ENCODE measurements at places on chromosomes 5 and 9. TPM values are rescaled to one million over a fixed set of nuclear protein-coding genes. Genes with fewer than 3 reads are reported as not detected.

DNA sequence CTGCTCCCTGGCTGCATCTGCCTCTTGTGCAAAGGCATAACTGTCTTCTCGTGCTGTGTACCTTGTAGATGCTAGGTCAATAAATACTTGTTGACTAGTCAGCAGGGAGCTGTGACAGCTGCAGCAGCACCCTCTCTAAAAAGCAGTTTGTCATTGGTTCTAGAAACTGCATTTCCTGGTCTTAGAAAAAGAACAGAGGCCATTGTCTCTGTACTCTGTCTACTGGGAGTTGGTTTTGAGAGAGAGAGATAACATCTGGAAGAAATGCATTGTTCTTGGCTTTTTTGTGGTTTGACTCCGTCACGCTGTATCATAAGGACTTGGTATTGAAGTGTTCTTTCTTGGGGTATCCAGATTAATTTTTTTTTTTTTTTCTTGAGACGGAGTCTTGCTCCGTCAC, 32.3 kb downstream of the SH3GLB2 start:
- DNase-seq = peak; percentile 16

DNA sequence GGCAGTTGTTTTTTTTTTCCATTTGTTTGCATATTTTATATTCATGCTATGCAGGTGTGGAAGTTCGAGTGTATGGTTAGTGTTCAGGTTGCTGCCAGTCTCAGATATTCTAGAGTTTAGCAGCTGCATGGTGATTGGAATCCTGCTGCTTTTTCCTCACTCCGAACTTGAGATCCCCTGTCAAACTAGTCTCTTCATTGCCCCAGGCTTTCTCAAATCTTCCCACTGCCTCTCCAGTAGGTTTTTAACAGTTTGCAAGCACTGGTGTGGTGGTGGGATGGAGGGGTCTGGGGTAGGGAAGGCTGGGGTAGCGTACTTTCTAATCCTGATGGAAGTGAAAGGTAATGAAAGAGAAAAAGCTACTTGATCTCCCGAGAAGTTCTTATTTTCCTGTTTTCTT, 112.9 kb downstream of the CHSY3 start:
- DNase-seq = no peak

- DNase-seq = no peak
Measured at GRCh38 chr5:126920291-126920690, 110.1 kb downstream of the MARCHF3 start.

DNA sequence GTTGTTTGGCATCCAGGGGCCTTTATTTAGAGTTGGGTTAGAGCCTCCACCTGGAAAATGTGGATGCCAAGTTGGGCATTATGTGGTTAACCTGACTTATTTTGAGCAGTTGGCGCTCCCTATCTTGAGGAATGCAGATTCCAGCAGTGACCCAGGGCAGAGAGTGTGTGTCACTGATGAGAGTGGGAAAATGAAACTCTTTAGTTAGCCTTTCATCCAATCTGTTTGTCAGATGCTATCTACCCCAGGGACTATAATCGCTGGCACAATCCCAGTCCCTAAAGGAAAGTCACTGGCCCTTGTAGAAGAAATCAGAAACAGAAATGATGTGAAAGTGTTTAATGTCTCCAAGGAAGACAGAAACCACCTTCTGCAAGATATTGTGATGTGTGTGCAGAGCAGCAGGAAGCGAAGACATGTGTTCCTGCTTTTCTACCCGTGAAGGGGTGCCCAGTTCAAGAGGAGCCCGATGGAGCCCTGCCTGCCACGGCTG, 10.2 kb upstream of the STING1 start:
- no peak for DNase-seq

- no peak for DNase-seq
Measured at GRCh38 chr9:131366761-131367401, 27.0 kb upstream of the PRRC2B start.

GRCh38 chr5:134026521-134027287, 21.9 kb upstream of the VDAC1 start:
- DNase-seq = no peak

DNA sequence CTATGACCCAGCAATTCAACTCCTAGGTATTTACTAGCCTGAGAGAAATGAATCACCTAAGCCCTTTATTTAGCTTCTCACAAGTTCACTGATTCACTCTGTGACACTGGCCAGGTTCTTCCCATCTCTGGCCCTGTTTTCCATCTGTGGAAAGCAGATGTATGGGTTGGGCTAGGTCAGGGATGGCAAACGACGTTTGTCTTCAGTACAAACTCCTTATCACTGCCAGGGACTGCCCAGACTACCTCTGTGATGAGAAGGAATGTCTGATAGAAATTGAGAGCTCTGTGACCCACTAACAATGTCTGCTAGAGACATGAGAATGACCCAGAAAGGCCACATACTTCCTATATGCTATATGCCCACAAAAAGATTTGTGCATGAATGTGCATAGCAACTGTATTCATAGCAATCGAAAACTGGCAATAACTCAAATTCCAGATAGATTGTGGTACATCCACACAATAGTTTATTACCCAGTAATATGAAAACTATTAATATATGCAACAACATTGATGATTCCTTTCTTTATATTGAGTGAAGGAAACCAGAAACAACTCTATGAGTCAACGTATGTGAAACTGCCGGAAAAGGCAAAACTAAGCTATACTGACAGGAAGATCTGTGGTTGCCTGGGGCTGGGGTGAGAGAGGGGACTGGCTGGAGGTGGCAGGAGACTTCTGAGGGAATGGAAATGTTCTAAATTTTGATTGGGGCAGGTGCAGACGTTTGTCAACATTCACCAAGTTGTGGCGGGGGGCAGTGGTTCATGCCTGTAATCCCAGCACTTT, 32.0 kb upstream of the ADAM19 start:
- no peak for DNase-seq

GRCh38 chr9:105270711-105271110, 26.3 kb downstream of the SLC44A1 start:
- DNase-seq = no peak

DNA sequence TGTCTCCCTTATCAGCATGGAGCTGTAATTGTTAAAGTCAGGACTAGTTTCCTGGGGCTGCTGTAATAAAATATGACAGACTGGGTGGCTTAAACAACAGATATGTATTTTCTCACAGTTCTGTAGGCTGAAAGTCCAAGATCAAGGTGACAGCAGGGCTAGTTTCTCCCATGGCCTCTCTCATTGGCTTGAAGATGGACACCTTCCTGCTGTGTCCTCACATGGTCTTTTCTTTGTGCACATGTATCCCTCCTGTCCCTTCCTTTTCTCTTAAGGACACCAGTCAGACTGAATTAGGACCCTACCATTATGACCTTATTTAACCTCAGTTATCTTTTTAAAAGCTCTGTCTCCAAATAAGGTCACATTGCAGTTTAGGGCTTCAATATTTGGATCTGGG, 700.5 kb upstream of the MEF2C start:
- no peak for DNase-seq

GRCh38 chr5:14263113-14263512, 120.0 kb downstream of the TRIO start:
- no peak for DNase-seq

DNA sequence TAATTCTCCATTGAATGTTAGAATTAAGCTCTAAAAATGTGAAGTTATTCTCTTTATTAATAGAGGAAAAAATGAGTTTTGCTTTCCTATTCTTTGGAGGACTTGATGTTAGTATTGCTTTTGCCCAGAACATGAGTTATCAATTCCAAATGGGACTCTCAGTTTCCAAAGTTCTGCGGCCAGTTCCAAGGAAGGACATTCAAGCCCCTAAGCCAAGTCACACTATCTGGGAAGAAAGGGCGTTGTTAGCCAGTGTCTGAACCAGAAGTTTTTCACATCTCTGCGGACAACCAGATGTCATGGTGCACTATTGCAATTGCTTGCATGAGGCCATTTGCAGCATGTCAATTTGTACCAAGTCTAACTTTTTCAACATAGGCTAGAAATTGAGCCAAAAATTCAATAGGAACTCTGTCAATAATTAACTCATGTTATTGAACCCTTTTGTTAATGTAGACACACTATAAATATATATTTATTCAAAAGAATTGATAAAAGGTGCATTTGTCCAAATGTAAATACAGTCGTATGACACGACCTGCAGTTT, 183.3 kb upstream of the PIK3R1 start:
- no peak for DNase-seq

GRCh38 chr5:9126490-9126889, 419.4 kb downstream of the SEMA5A start:
- no peak for DNase-seq

DNA sequence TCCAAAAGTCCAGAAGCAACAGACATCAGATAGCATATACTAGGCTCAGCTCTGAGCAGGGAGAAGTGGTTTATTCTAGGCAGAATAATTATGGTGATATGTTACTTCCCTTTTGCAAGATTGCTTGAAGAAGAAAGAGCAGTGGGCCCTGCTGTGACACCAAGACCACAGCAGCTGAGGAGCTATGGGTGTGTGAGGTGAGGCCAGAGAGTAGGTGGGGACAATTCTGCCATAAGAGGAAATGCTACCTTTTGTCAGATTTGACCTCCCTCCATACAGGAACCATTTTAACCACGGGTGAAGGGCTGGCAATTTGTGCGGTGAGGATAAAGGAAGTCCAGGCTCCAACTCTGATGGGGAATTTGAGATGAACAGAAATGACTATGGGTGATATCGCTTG, 51.3 kb downstream of the TNFSF15 start:
- no peak for DNase-seq

DNA sequence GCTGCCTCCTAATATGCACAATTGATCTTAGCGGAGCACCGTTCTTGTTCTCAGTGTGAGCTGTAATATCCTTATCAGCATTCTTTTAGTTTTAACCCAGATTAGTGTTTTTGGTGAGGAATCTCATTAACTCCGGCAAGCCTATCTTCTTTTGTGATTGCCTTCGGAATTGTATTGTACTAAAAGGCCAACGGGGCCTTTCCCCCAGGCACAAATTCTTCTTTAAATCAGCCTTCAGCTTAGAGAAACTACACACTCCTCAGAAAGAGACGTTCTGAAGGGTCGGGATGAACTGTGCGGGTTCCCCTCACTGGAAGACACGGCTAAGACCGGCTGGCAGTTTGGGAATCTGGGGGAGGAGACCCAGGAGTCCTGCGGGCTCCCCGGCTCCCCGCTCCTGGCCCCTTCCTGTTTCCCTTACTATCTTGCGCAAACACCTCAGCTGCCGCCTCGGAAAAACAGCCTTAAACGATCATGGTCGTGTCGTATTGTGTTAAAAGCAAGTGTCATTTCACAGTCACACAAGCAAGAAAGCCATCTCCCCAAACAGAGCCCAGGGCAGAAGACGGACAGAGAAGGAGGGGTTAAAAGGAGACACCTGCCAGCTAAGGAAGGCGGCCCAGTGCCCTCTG, 353.1 kb upstream of the IRX2 start:
- DNase-seq = no peak

DNA sequence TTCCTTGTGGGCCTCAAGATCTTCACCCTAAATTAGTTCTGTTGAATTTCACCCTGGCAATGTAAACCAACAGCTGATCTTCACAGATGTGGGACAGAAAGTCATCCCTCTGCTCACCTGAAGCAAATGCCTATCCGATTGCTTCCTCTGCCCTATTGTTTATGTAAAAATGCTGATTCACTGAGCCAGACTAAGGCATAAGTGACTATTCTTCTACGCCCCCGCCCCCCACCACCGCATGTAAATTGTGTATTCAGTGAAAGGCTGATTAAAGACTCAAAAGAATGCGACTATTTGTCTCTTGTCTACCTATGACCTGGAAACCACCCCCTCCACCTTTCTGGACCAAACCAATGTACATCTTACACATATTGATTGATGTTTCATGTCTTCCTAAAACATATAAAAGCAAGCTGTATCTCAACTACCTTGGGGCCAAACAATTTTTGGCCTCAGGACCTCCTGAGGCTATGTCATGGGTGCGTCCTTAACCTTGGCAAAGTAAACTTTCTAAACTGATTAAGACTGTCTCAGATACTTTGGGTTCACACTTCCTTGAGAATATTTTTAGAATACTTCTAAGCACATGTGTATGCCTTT, 129.7 kb upstream of the BOD1 start:
- peak; percentile 13 for DNase-seq

- DNase-seq = no peak
Measured at GRCh38 chr9:573691-574410, 267.6 kb upstream of the DMRT1 start.

DNA sequence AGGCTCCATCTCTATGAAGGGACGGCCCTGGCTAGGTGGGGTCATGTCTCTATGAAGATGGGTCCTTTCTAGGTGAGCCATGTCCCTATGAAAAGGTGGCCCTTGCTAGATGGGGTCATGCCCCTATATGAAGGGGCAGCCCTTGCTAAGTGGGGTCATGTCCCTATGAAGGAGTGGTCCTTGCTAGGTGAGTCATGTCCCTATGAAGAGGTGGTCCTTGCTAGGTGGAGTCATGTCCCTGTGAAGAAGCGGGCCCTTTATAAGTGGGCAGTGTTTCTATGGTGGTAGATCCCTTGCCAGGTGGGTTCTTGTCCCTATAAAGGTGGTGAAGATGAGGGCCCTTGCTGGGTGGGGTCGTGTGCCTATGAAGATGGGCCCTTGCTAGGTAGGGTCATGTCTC, 283.0 kb upstream of the IRX2 start:
- no peak for DNase-seq

DNA sequence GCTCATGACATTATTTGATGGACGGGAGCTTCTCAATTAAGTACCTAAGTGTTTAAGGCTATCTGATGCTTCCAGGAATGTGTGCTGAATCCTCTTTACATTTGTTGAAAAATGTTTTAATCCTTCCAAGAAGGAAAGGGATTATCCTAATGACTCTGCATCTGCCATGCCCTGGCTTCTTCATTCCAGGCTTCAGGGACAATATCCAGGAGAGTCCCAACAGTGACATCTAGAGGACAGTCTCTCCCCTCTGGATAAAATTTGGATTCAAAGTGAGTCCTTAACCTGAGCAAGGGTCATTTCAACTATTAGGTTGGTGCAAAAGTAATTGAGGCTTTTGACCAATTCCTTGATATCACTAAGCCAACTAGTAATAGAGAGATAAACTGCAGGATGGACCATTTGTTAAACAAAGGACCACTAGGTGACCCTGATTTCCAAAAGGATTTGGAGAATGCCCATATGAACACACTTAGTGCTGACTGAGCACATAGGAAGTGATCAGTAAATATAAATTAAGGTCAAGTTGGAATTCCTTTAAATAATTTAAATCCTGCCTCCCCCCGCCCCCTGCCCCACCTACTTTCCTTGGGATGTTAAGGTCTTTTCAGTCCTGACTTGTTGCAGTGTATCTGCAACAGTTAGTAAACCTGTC, 19.1 kb downstream of the TNFSF8 start:
- DNase-seq = no peak

GRCh38 chr5:140224658-140225057, 49.7 kb downstream of the CYSTM1 start:
- DNase-seq = no peak

- peak; percentile 91 for DNase-seq
Measured at GRCh38 chr5:132225165-132226032, 2.3 kb downstream of the P4HA2 start.

GRCh38 chr9:82410866-82411265, 422.3 kb downstream of the SPATA31D1 start:
- no peak for DNase-seq

- no peak for DNase-seq
Measured at GRCh38 chr5:2507611-2508010, 243.9 kb downstream of the IRX2 start.

Gene TMEM252
- not detected for total RNA-seq

Gene FLT4
- 29.6 TPM for total RNA-seq

Gene BHMT
- total RNA-seq = 0.28 TPM

Gene LIX1
- total RNA-seq = not detected

Gene CCNI2
- total RNA-seq = not detected

Gene C9orf152
- not detected for total RNA-seq

Gene CDC25C
- total RNA-seq = not detected

Gene GNA14
- total RNA-seq = 6.0 TPM

Gene MEIKIN
- 1.4 TPM for total RNA-seq

Gene ZNF608
- total RNA-seq = 11.9 TPM

Gene F2RL1
- 1.1 TPM for total RNA-seq

Gene AGGF1
- 16.0 TPM for total RNA-seq

Gene IFNA2
- total RNA-seq = not detected

Gene ZNF367
- total RNA-seq = 2.3 TPM

Gene SLC36A3
- not detected for total RNA-seq
